Stomach (tissue), 19 donors: ENCODE measurements at places on chromosomes 11 and 22. TPM values are rescaled to one million over a fixed set of nuclear protein-coding genes. Genes with fewer than 3 reads are reported as not detected.

Gene MOV10L1
- total RNA-seq = not detected

Gene YPEL4
- not detected for total RNA-seq

Gene UPK3A
- not detected for total RNA-seq

Gene CD151
- 161 TPM for total RNA-seq

Gene SMDT1
- 16.0 TPM for total RNA-seq

Gene APOL4
- not detected for total RNA-seq

Gene ELMOD1
- total RNA-seq = not detected

Gene ABCC8
- 32.1 TPM for total RNA-seq

Gene GGTLC3
- total RNA-seq = not detected

Gene BLID
- total RNA-seq = not detected

Gene MOGAT2
- total RNA-seq = 51.9 TPM

Gene OR51E2
- total RNA-seq = not detected

Gene BANF1
- 58.4 TPM for total RNA-seq

GRCh38 chr22:16834971-16835370, 9.8 kb upstream of the XKR3 start:
- no peaks in the 10 kb centered on the region for H3K4me1 ChIP-seq
- no peak overlapping the region for H3K4me3 ChIP-seq
- H3K36me3 ChIP-seq = no peaks in the 10 kb centered on the region

GRCh38 chr11:65501186-65501471, 2.3 kb downstream of the MALAT1 start:
- no peaks in the 10 kb centered on the region for H3K27me3 ChIP-seq
- peaks cover 39% of the 10 kb centered on the region for H3K4me1 ChIP-seq
- H3K4me3 ChIP-seq = peak overlapping the region; percentile 77
- H3K27ac ChIP-seq = peak overlapping the region; percentile 75

DNA sequence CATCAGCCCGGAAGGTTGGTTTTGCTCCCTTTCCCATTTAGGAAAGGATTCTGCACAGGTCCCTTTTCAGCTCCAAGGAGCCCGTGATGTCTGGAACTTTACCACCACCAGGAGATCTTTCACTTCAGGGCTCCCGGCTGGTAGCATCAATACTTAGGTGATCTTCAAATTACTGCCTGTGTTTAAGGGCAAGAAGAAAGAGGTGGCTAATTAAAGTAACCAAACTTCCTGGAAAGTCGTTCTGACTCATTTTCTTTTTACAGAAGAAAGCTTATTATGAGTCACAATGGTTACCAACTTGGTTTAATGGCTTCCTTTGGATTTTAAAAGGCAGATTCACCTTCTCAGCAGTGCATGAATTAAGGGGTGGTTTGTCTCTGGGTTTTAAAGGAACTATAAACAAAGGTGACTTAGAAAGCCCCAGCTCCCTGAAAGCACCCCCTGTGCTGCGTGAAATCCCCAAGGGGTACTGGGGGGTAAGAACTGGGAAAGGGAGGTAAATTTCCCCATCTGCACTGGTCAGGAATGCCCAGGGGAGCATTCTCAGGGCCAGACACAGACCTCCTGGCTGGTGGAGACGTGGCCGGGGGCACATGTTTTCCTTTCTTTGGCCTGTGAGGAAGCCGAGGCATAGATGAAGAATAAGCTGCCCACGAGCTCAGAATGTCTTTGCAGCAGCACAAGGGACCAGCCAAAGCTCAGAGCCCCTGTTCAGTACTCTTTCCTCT, 8.8 kb downstream of the POU2F3 start:
- H3K27ac ChIP-seq = no peak overlapping the region
- no peak for DNase-seq
- H3K4me1 ChIP-seq = no peaks in the 10 kb centered on the region
- H3K4me3 ChIP-seq = no peak overlapping the region
- no peaks in the 10 kb centered on the region for H3K36me3 ChIP-seq

DNA sequence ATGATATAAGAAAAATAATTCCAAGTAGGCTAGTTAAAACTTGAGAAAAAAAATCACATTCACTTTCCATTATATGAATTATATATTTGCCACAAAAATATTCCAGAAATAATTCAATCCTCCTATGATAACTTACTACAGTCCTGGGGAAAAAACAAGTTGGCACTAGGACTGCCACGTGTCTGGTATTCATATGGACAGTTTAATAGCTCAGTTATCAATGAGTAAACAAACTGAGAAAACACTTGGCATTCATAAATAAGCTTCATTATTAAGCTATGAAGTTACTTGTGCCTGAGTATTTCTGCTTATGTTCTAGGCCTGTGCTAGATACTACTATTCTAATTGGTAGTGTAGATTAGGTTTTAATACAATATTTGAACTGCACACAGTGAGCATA, 22.5 kb upstream of the MAML2 start:
- DNase-seq = no peak
- no peaks in the 10 kb centered on the region for H3K4me1 ChIP-seq
- H3K36me3 ChIP-seq = peaks cover 49% of the 10 kb centered on the region
- H3K27me3 ChIP-seq = no peaks in the 10 kb centered on the region

DNA sequence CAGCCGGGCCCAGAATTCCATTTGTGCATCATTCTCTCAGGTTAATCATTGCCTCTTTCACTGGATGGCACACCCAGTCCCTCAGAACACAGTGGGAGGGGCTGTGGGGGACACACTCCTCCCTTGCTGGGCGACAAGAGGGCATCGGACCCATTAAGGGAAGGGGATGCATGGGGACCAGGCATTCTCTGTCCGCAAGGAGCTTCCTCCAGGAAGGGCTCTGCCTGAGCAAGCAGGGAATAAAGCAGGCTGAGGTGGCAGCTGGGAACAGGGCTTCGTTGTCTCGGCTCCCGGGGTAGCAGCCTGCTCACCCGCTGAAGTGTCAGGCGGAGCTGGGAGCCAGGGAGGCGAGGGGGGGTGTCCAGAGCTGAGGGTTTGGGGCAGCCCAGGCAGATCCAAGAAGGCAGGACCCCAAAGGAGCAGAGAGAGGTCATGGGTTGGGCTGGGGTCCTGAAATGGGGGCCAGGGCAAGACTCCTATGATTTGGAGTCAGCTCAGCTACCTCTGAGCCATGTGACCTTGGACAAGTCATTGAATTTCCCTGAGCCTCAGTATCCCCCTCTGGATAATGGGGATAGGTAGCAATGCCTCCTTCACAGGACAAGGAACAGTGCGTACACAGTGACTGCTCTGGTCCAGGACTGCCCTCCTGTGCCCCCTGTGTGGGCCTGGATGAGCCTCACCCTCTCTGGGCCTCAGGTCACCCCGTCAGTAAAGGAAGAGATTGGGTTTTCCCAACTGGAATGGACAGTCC, 1.4 kb downstream of the GAL3ST1 start:
- H3K27me3 ChIP-seq = no peaks in the 10 kb centered on the region
- no peak overlapping the region for H3K4me3 ChIP-seq
- peaks cover 18% of the 10 kb centered on the region for H3K36me3 ChIP-seq
- DNase-seq = peak; percentile 67

DNA sequence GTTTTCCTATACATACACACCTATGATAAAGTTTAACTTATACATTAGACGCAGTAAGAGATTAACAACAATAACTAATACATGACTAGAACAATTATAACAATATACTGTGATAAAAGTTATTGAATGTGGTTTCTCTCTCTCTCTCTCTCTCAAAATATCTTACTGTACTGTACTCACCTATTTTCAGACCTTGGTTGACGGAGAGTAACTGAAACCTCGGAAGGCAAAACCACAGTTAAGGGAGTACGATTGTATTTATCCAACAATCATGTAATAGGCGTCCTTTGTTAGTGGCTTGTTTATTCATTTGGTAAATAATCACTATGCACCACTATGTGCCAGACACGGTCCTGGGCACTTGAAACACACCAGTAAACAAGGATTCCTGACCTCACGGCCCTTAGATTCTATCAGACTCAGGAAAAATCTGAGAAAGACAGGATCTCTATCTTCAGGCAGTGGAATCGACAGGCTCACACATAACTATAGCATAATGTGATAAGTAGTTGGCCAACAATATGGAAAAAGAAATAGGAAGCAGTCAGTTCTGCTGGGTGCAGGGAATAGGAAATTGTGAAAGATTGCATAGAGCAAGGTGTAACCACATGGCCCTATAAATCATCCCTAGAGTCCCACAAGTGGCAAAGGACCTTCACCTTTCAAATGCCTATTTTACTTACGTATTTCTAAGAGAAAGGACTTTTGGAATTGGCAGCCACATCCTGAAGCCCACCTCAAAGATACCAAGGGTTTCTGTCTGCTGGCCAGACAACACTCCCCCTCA, 12.0 kb downstream of the ETS1 start:
- H3K27ac ChIP-seq = peak overlapping the region; percentile 18
- H3K36me3 ChIP-seq = no peaks in the 10 kb centered on the region
- H3K4me3 ChIP-seq = no peak overlapping the region
- DNase-seq = no peak

DNA sequence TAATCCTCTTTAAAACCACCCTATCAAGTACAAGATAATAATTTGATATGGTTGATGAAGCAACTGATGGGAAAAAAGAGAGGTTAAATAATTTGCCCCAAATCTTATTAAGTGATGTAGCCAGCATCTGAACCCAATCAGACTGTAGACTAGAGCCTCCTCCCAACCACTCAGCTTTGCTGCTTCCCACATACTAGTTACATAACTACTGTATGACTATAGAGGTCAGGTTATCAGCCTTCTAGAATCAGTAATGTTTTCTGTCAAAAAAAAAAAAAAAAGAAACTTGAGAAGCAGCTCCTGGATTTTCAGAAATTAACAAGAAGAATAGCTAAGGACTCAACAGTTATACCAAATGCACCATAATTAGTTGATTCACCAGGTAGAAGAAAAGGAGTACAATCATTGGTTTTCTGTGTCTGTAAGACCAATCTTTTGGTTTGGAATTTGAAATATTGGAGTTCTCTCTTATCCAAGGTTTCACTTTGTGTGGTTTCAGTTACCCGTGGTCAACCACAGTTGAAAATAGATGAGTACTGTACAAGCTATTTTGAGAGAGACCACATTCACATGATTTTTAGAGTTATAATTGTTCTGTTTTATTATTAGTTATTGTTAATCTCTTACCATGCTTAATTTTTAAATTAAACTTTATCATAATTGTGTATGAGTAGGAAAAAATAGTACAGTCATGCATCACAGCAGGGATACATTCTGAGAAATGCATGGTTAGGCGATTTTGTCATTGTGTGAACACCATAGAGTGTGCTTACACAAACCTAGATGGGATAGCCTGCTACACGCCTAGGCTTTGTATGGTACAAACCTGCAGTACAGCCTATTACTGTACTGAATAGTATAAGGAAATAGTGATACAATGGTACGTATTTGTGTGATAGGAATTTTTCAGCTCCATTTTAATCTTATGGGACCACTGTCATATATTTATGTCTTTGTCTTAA, 72.2 kb downstream of the PDHX start:
- H3K4me1 ChIP-seq = peaks cover 15% of the 10 kb centered on the region
- H3K36me3 ChIP-seq = peaks cover 34% of the 10 kb centered on the region
- H3K4me3 ChIP-seq = no peak overlapping the region
- no peak overlapping the region for H3K27ac ChIP-seq
- DNase-seq = no peak

GRCh38 chr11:105022527-105022926, 441 bp downstream of the CASP5 start:
- H3K4me1 ChIP-seq = no peaks in the 10 kb centered on the region
- DNase-seq = no peak
- peak overlapping the region; percentile 9 for H3K27ac ChIP-seq
- no peaks in the 10 kb centered on the region for H3K36me3 ChIP-seq

DNA sequence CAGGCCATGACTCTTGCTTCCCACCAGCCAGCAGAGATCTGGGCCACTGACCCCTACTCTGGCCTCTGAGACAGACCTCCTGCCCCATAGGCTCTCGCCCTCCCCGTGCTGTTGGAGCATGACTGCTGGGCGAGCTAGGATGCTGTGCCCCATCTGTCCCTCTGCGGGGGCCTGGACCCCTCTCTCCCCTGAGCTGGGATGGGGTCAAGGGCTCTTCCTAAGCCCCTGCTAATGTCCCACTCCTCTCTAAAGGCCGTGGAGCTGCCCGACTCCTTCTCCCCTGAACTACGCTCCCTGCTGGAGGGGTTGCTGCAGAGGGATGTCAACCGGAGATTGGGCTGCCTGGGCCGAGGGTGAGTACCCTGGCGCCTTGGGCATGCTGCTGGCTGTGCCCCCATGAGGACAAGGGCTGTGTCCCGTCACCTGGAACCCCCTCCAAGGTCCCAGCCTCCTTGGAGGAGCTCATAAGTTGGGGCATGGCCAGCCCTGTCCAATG, 6.2 kb upstream of the ANKRD13D start:
- H3K27ac ChIP-seq = peak overlapping the region; percentile 49
- H3K4me1 ChIP-seq = peaks cover 88% of the 10 kb centered on the region
- H3K4me3 ChIP-seq = no peak overlapping the region
- H3K36me3 ChIP-seq = peaks cover 90% of the 10 kb centered on the region
- DNase-seq = no peak

GRCh38 chr11:67264877-67265632, 1.2 kb upstream of the GRK2 start:
- no peaks in the 10 kb centered on the region for H3K27me3 ChIP-seq
- peaks cover 48% of the 10 kb centered on the region for H3K4me1 ChIP-seq
- H3K36me3 ChIP-seq = peaks cover 10% of the 10 kb centered on the region
- no peak overlapping the region for H3K27ac ChIP-seq
- no peak overlapping the region for H3K4me3 ChIP-seq
- DNase-seq = no peak

GRCh38 chr11:19628018-19628417, 84.6 kb upstream of the NAV2 start:
- H3K4me1 ChIP-seq = peaks cover 32% of the 10 kb centered on the region
- H3K27me3 ChIP-seq = no peaks in the 10 kb centered on the region
- DNase-seq = no peak
- no peak overlapping the region for H3K4me3 ChIP-seq
- no peak overlapping the region for H3K27ac ChIP-seq

GRCh38 chr22:19782533-19782932, 22.0 kb downstream of the TBX1 start:
- peaks cover 3% of the 10 kb centered on the region for H3K27me3 ChIP-seq
- DNase-seq = no peak
- H3K4me1 ChIP-seq = no peaks in the 10 kb centered on the region
- H3K4me3 ChIP-seq = no peak overlapping the region

DNA sequence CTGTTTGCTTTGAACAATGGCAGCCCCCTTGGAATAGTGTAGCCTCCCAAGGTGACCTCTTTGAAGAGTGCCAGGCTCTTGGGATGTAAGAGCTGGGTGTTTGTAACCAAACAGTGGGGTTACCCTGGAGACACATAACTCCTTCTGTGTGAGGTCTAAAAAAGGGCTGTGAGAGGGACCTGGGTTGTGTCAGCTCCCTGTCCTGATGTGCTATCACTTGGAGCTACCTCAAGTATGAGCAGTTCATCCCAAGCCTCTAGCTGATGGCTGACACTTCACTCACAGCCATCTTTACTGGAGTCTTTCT, 40.2 kb downstream of the TSPAN18 start:
- H3K36me3 ChIP-seq = no peaks in the 10 kb centered on the region
- no peak overlapping the region for H3K4me3 ChIP-seq
- DNase-seq = peak; percentile 73
- H3K27ac ChIP-seq = peak overlapping the region; percentile 72
- H3K4me1 ChIP-seq = peaks cover 39% of the 10 kb centered on the region
